Psoas muscle (tissue), 8 donors: ENCODE measurements at places on chromosomes 1 and 21.

- no peak for DNase-seq
Measured at GRCh38 chr1:38527373-38527966, 332.1 kb downstream of the RRAGC start.

- no peak for DNase-seq
Measured at GRCh38 chr1:219401724-219402625, 210.9 kb downstream of the ZC3H11B start.

- no peak for DNase-seq
Measured at GRCh38 chr1:23341931-23342692, 2.0 kb downstream of the HNRNPR start.

DNA sequence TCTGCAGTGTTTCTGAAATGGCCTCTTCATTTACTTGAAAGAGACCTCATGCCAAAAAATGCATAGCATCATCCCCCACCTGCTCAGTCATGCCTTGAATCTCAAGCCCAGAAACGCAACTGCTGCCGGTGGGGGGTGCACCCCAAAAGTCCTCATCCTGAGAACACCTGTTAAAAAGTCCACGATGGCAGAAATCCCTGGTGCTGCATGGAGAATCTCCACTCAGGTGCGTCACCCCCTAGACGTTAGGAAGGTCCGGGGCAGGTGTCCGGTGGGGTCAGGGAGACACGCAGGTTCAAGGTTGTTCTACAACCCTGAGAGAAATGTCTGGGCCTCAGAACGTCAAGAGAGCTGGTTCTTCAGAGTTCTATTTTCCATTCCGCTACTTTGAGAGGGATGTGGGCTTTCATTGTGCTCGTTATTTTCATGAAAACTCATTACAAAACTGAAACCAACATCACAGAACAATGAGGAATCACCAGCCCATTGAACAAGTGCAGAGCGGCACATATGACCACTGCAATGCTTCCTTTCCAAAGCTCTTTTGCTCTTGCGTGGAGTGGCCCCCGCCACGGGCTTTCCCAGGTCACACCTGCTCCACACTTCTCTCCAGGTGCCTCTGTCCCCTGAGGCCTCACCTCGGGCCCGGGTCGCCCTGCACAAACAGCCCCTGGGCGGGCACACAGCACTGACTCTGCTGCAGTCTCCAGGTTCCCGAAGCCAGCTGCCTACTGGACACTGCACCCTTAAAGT lies 201.9 kb downstream of the TOMM20 start:
- no peak for DNase-seq

DNA sequence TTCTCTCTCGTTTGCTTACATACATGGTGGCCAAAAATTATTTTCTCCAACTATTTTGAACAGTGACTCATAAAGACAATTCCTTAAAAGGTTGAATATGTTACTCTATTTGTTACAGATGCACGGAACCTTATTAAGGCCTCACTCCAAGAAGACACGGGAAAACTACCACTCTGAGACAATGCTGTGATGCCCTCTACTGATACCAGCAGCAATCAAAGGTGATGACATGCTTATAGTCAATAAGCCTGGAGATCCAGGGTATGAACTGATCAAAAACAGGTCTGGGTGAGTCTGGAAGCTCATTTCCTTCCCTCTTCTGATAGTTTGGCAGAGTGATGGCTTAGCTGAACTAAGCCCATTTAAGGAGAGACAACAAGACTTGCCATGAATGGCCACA lies 563.0 kb downstream of the LRRIQ3 start:
- DNase-seq: no peak

- DNase-seq: no peak
Measured at GRCh38 chr1:95366498-95366897, 132.5 kb downstream of the RWDD3 start.

GRCh38 chr1:110212169-110213142 lies 2.3 kb downstream of the KCNC4 start:
- DNase-seq: no peak

GRCh38 chr1:2019571-2020309 lies 595 bp downstream of the GABRD start:
- no peak for DNase-seq

DNA sequence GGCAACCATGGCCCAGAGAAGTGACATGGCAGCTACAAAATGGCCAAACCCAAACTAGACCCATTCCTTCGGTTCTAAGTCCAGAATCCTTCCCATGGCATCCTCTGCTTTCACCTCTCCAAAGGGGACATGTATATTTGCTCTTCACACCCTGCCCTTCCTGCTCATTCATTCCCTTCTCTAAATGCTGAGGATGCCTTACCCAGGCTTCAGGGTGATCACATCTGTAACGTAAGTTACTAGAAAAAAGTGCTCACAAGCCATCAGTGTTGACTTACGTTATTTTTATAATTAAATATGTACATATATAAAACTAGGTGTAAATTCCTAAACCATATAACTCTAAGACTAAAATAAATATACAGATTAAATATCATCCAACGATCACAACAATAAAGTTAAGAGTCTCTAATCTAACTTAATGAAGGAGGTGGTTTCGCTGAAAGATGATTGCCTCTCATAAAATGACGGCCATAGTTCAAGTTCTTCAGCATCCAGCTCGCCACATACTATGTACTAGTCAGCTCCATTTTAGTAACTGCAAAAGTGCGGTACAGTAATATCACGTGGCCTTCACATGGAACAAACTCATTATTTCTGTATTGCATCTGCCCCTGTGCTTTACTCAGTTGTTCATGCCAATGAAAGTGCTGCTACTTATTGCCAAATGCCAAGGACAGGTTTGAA lies 74.6 kb downstream of the TENT5C start:
- no peak for DNase-seq

GRCh38 chr21:33552093-33552998 lies 9.5 kb downstream of the SON start:
- DNase-seq: no peak

- DNase-seq: no peak
Measured at GRCh38 chr1:9792156-9793042, 31.4 kb downstream of the CLSTN1 start.

- no peak for DNase-seq
Measured at GRCh38 chr1:92481599-92481925, 5.2 kb downstream of the GFI1 start.

DNA sequence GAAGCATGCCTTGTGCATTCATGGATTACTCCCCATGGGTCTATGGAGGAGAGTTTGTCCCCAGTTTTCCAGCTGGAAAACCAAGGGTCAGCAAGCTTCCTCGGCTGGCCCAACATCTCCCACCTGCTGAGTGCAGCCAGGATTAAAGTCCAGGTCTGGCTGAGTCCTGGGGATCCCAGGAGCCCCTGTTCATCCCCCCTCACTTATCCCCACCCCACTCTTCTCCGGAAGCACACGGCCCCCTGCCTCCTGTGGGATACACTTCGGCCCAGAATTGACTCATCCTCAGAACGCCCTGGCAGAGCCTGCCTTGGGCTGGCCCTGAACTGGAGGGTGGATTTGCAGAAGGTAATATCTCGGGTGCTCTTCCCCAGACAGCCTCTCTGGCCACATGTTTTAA lies 276.1 kb downstream of the NPHP4 start:
- DNase-seq: no peak

DNA sequence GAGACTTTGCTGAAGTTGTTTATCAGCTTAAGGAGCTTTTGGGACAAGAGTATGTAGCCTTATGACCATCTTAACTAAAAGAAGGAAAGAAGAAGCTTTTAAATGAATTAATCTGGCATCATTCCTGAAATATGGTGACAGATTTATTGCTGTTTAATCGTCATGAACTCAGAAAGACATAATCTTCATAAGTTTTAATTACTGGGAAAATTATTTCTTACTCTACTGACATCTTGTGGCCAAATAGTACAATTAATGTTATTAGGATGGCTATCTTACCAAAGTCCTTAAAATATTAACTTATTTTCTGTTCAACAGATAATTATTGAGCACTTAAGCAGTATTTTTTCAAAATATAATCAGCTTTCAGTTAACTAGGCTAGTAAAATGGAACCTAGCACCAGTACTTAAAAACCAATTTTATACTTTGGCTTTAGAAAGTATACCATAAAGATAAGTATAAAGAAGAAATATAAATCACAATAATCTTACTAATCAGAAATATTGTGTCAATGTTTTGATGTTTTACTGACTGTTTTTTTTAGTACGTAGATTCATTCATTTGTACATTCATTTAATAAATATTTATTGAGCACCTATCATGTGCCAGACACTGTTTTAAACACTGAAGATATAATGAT lies 34.7 kb upstream of the GPR25 start:
- no peak for DNase-seq

- DNase-seq: no peak
Measured at GRCh38 chr1:192810253-192810880, 1.5 kb downstream of the RGS2 start.

DNA sequence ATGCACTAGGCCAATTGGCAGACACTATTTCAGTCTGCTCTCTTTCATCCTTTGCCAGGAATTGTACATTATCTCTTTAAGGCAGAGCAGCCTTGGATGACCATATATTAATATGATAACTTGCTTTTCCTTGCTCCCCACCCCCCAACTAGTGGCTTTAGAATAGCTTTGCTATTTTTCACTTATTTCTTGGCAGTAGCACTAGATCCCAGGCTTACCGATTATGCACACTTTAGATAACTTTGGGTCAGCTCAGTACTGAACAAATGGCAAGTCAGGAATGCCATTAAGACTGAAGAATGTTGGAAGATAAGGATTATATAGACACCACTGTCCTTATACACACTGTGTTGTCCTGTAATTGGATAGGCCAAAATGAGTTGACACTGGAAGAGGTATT lies 146.4 kb downstream of the FGGY start:
- no peak for DNase-seq

- peak; percentile 75 for DNase-seq
Measured at GRCh38 chr1:231040019-231040799, at the start of gene FAM89A. FAM89A (minus strand) TSS chr1:231040254; CDS start chr1:231040211, 43 bp downstream.

DNA sequence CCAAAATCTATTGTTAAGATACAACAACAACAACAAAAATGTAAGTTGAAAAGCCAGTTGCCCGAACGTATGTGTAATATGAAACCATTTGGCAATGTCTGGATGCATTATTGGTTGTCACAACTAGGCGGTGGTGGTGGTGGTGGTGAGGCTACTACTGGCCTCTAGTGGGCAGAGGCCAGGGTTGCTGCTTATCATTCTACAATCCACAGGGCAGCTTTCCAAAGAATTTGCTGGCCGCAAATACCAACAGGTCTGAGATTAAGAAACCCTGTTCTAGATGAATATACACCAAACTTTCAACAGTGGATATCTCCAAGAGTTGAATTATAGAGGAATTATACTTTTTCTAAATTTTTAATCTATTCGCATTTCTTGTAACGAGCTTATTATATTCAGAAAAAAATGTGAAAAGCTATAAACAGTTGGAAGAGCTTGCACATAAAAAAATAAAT lies 26.8 kb upstream of the ZNF697 start:
- DNase-seq: peak; percentile 69

- DNase-seq: no peak
Measured at GRCh38 chr1:54569339-54569738, 21.3 kb downstream of the ACOT11 start.

DNA sequence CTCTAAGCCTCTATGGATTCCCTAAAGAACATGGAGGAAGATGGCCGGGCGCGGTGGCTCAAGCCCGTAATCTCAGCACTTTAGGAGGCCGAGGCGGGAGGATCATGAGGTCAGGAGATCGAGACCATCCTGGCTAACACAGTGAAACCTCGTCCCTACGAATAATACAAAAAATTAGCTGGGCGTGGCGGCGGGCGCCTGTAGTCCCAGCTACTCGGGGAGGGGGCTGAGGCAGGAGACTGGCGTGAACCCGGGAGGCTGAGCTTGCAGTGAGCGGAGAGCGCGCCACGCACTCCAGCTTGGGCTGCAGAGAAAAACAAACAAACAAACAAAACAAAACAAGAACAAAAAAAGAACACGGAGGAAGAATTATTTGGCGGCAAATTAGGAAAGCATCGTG lies 5.8 kb upstream of the ZNF326 start:
- no peak for DNase-seq

GRCh38 chr1:200969726-200970561 lies 53.6 kb downstream of the KIF21B start:
- no peak for DNase-seq

DNA sequence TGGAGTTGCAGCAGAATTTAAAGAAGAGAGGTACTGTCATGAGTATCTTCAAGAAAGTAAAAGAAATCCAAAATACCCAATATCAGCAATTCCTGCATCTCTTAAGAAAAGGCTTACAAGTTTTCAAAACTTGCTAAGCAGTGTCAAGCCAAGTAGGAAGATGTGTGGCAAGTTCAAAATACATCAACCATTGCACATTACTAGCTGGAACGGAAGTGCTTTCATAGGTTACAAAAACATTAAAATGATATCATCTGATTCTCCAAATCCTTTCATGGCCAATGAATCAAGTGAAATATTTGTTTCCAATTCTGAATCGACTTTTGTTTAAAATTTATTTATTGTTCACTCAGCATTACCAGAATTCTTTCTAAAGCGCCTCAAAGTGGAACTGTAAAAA lies 5.7 kb upstream of the ABCA4 start:
- DNase-seq: no peak

GRCh38 chr1:117058810-117059209 lies 1.3 kb upstream of the TTF2 start:
- DNase-seq: no peak

DNA sequence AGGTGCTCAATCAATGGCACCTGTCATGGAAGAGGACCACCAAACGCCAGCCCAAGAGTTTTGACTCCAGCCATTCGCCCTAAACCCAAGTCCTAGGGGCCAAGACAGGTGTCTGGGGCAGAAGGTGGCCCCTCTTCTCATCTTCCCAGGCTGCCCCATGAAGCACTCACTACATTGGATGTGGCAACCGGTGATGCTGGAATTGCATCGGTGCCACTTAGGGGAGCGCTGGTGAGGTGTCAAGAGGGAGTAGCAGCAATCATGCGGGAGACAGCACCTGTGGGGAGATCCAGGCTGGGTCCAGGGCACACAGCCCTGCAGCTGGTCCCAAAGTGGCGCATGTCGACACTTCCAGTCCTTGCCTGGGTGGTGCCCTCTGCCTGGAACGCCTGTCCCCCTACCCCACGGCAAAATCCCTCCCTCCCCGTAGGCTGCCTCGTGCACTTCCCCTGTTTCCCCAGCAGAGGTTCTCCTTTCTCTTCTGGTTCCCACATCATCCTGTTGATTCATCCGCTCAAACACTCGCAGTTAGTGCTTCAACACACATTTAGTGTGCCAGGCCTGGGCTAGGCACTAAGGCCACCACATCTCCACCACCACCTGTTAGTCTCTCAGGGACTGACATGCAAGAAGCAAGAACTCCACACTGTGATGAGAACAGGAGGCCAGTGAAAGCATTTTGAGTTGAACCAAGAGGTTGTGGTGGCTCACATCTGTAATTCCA lies 18.5 kb downstream of the PLA2G2D start:
- DNase-seq: no peak
